AG09309 (cell line): ENCODE measurements at places on chromosomes 5 and 9.
A peak's percentile ranks its signal among the peaks of the same experiment; 100 is the strongest.

DNA sequence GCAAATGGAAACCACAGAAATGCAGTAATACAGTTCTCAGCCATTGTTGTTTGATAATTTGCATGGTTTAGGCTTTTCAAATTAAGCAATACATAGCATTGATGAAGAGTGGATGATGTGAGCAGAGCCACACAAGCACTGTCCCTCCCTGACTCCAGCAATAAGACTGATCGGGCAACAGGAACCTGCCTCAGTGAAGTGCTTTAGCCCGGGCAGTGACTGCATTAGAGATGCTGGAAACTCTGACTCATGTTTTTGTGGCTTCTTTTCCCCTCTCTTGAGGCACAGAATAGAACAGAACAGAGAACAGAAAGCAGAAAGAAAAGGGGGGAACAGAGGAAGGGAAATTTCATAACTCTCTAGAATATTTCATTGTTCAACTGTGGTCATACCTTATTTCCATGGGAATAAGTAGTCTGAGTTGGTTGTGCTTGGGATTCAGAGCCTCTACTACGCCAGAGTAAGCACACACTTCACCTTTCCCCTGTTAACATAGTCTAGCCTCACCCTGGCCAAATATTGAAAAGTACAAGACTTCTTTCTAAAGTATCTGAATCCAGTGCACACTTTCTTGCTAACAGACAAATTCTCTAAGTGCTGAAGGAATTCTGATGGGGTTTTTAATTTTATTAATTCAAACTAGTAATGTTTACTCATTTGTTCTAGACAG is 164.8 kb upstream of the VCAN start:
- DNase-seq: peak; percentile 86

GRCh38 chr9:134341306-134341705 is 15.1 kb downstream of the RXRA start:
- no peak for DNase-seq

GRCh38 chr5:163165277-163165676 is 272.1 kb upstream of the CCNG1 start:
- no peak for DNase-seq

- DNase-seq: no peak
Measured at GRCh38 chr9:10071579-10071978, 541.2 kb downstream of the PTPRD start.

DNA sequence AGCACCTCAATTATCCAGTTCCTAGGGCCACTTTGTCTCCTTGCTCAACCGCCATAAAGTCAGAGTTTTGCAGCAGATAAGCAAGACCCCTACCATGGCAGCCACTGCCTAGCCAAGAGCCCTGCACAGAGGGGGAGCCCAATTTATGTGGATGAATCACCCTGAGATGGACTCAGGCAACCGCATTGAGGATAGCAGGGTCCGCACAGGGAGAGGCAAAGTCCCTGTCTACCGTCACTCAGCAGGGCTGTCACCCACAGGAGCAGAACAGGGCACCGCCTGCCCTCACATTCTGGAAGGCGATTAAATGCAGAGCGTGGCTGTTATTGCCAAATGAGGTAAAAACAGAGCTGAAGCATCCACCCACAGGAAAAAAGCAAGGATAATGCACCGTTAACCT is 1.7 kb downstream of the FBP2 start:
- DNase-seq: no peak

GRCh38 chr9:130366888-130367550 is 77.7 kb upstream of the ASS1 start:
- DNase-seq: no peak

DNA sequence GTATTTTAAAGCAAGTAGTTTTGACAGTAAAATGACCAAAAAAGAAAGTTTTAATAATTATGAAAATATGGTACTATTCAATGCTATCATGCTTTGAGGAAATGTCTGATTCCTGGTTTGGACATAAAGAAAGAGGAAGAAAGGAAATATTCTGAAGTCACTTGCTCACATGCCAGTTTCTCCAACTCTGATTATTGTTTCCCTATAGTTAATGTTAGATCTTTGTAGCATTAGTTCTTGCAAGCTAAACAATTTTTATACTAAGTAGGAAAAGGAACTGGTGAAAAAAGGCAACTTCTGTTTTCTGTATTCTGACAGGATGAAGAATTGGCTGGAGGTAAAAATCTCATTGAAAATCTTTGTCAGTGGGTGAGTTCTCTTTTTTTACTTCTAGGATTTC is 119.5 kb downstream of the YTHDC2 start:
- DNase-seq: no peak

DNA sequence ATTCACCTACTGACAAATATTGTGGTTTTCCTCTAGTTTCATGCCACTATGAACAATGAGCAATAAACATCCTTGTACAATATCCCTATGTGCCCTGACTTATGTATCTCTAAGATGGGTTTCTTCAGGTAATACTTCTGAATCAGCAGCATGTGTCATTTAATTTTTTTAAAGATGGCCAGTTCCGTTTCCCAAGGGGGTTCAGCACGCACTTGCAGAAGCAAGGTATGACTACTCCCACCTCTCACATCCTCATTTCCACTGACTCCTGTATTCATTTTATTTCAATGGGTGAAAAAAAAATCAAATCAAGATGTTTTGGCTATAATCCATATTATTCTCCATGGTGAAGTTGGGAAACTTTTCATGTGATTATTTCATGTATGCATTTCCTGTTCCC is 14.7 kb upstream of the ADAMTS19 start:
- no peak for DNase-seq

DNA sequence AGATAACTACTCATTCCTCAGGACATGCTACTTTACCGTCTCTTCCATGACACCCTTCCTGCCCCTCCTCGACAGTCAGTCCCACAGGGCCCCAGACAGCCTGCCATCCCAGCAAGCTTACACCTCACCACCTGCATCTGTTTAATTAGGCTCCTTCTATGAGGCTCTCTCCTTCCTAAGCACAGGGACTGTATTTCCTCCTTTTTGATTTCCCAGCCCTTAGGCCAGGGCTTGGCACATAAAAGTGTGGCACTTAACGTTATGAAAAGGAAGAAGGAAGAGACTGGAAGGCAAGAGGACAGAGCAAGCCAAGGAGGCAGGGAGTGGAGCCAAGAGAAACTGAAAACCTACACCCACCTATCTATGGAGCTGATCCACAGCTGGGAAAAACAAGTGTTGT is 146.8 kb downstream of the SIL1 start:
- no peak for DNase-seq

DNA sequence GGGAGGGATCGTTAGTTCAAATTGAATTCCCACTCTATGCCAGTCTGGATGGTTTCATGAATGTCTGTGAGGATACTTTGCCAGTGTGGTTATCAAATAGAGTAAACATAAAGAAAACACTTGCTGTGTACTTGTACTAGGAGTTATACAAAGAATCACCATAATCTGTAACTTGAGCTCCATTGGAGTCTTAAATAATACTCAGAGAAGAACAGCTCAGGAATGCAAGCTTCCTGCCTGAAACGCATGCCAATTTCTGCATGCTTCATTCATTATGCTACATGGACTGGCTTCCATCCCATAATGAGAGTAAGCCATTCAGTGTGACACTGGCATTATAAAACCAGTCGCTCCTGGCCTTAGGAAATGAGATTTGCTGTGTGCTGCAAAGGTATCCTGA is 351.4 kb downstream of the SEMA5A start:
- peak; percentile 50 for DNase-seq

DNA sequence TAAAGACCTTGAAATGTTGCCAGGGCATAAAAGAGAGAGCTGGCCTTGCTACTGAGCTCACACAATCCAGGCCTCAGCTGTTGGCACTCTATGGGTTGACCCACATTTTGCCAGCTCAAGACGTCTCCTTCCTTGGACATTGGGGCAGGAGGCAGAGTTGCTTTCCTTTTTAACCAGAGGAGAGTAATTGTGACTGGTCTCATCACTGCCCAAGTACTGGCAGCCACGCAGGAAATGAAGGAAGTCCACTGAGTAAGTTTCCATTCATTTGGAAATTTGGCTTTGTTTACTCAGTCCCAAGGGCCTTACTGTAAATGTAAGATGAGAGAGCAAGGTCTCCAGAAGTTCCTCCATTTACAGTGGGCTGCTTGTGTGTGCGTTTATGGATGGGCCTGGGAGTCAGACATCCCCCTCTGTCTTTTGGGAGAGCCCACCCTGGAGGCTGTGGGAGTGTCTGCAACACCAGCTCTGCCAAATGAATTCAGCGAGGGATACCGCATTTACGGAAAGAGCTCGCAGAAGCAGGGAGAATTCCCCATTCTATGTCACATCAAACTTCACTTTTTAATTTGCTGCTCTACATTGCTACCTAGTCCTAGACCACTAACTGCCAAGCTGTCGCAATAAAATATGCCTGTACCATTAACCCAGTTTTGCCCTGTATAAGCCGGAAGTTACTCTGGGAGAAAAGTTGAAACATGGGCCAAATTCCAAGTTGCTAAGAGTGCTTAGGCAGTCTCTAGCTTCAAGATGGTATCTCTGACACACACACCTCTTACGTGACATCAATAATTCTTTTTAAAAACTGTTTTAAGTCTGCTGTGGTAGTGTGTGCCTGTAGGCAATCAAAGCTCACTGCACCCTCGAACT is 24.5 kb upstream of the PDZD2 start:
- DNase-seq: no peak

DNA sequence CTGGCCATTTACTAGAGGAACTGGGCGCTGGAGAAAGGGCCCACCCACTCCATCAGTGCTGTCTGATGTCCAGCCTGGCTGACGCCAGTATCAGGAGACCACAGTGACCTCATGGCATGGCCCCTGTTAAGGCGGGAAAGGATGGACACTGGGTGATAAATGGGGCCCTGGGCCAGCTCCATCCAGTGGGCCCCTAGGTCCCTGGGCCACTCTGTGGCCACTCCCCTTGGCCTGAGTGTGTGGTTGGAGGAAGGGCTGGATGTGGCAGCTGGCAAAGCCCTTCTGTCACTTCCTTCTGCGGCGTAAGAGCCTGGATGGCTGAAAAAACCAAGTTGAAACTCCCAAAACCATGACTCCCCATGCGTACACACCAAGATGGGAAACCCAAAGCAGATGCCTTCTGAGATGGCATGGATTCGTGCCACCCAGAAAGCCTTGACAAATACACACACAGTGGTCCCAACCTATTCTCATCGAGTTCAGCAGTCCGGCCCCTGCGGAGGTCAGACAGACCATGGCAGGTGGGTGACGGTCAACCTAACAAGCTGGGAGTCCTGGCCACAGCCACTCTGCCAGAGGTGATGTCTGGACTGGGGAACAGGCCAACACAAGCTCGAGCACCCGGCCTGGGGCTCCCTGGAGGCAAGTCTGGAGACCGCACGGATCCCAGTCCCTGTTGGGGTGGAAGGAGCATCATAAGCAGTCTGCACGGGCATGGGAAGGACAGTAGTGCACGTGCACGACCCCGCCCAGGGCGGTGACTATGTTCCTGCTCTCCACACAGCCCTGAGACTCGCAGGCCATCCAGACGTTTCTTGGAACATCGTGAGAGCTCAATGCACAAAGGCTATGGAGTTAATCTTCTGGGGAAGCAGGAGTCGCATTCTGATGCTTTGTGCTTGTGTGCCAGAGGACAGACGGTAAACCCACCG is 45.2 kb upstream of the NOTCH1 start:
- no peak for DNase-seq

DNA sequence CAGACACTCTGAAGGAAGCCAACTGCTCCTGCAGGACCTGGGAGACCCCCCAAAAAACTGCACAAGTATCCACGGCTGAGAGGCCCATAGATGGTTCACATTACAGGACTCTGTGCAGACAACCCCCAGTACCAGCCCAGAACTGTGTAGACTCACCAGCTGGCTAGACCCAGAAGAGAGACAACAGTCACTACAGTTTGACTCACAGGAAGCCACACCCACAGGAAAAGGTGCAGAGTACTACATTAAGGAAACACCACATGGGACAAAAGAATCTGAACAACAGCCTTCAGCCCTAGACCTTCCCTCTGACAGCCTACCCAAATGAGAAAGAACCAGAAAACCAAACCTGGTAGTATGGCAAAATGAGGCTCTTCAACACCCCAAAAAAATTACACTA is 281.2 kb upstream of the RGMB start:
- no peak for DNase-seq

DNA sequence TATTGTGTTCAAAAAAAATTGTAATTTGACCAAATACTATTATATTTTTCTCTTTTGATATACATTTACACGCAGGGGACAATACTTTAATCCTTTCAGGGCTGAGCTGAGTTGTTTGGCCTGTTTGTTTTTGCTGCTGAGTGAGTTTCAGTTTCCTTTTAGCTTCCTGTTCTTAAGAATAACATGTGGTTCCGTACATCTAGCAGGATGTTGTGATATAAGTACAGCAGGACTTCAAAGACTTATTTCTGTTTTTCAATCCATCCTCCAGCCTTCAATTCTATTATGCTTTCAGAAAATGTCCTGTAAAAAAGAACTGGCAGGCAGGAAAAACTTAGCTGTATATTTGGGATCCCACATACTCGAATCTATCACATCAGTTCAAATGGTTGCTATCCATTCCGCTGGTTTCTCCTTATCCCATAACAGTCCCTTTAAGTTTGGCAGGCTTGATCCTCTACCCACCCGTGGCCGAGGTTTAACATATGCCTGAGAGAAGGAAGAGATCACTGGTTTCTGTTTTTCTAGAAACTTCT is 1037.3 kb upstream of the ACO1 start:
- DNase-seq: no peak

DNA sequence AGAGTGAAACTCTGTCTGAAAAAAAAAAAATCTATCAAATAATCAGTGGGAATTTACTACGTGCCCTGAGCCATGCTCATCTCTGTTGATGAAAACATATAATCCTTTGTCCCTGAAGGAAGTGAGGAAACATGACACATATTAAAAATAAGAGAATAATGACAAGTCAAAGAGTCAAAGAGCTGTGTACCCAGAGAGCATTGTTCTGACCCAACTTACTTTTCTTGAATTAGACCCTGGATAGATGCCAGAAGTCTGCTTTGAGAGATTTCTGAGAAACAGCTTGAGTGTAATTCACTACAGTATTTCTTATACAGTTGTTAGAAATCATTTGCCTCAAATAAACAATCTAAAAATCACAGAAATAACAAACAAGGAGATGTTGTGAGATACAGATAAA is 490.0 kb upstream of the PIK3R1 start:
- no peak for DNase-seq

- DNase-seq: no peak
Measured at GRCh38 chr5:66810848-66811261, 214.7 kb downstream of the MAST4 start.

DNA sequence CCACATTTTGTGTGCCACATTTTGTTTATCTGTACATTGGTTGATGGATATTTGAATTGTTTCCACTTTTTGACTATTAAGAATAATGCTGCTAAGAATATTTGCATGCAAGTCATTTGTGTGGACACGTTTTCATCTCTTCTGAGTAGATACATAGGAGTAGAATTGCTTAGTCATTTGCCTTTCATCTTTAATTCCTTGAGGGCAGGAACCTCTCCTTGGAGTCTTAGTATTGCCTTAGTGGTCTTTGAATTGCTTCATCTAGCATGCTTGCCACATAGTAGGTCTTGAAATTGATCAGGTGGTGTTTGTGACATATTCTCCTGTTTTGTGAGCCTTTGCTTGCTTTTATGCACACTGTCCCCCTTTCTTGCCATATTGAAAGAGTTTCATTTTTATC is 128.5 kb downstream of the NR3C1 start:
- no peak for DNase-seq

DNA sequence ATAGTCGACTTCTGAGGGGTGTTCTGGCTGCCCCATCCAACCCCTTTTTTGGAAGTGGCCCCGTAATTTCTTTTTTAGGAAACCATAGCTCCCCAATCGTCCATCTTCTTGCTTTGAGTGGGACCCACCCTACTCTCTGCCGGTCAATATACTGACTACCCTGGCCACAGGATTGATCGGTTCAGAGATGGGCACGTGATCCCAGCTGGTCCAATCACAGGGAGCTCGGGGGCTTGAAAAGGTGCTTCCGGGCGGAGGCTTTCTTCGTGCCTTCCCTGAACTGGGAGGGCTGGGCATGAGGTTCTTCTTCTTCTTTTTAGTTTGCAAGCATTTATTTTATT is 78.7 kb upstream of the SH3PXD2B start:
- no peak for DNase-seq
